Right renal cortex interstitium (tissue), 3 donors: ENCODE measurements at places on chromosomes 5 and 9. TPM values are rescaled to one million over a fixed set of nuclear protein-coding genes. Genes with fewer than 3 reads are reported as not detected.

- DNase-seq, result no peak
Measured at GRCh38 chr9:74413876-74414275, 83.3 kb upstream of the RORB start.

- DNase-seq, result no peak
Measured at GRCh38 chr5:79809743-79810142, 120.1 kb downstream of the CMYA5 start.

DNA sequence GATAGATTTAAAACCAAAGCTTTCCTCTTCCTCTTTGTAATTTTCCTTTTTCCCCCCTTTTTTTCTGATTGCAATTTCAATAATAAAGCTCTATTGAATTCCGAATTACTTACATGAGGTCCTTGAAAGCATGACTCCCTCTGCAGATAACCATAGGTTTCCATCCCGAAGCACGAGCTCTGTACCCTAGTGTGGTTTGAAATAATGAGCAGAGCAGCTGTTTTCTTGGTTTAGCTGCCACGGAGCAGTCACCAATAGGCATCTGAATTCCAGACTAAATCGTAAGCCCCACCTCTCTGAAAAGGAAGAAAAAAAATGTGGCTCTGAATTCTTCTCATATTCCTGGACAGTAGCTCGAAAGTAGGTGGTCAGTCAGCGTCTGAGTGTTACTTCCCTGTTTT lies 18.5 kb upstream of the GNE start:
- DNase-seq, result no peak

DNA sequence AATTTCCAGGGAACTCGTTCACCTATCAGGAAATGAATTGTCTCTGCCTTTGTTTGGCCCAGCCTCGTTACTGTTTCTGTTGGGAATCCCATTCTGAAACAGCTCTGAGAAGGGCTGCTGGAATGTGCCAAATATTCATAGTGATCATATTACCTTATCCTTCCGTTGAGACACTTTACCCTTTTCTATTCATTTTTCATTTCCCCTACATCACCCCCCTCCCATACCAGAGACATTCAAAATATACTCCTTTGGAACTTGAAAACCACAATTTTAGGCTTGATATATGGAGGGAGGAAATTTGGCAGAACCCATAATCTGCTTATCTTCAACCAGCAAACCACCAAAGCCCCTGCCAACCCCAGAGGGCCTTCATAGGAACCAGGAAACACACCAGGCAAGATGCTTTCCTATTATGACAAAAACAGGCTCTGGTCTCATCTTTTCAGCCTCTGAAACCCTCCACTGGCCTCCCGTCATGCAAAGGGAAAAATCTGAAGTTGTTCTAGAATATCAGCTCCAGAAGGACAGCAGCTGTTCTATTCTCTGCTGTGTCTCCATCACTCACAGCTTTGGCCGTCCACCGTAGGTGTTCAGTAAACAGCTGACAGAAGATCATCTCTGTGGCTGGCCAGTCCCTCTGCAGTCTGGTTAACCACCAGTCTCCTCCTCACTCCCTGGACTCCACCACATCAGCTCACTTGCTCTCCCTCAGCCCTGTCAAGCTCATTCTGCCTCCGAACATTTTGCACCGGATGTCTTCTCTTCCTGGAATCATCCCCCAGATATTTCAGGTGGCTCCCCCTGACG lies 217.2 kb upstream of the WWC1 start:
- no peak for DNase-seq

DNA sequence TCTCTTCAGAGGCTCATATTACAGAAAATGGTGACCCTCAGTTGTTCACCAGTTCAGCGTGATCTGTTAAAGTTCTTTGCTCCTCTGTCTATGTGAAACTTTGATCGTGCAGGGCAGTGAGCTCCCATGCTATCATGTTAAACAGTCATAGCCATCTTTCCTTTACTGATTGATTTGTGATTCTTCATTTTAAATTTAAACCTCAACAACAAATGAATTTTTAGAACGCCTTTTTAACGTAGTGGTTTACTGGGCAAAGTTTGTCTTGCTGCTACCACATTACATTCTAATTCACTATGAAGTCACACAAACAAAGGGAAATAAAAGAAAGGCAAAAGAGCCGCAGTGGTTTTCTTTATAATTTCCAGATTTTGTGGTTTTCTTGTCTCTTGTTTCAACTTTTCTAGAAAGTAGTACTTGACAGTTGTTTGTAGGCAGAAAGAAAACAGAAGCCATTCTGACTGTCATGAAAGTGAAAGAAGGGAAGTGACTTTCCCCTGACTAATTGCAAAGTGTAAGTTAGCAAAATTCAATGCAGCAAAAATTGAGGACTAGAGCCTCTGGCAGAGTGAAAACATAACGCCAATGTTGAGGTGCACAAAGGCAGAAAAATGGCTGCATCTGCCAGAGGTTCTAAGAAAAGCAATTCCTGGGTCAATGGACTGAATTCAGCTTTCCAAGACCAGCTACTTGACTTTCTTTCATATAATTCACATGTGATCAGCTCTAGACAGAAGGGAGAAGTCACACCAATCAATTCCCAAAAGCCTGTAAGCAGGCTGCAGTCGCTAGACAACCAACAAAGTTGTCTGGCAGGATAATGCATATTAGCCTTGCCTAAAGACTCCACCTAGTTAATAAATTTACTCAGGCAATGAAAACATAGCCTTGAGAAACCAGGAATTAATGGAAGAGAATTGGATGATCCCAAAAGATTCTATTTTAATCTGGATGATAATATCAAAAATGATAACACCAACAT lies 7.1 kb upstream of the IFNA6 start:
- DNase-seq, result no peak

DNA sequence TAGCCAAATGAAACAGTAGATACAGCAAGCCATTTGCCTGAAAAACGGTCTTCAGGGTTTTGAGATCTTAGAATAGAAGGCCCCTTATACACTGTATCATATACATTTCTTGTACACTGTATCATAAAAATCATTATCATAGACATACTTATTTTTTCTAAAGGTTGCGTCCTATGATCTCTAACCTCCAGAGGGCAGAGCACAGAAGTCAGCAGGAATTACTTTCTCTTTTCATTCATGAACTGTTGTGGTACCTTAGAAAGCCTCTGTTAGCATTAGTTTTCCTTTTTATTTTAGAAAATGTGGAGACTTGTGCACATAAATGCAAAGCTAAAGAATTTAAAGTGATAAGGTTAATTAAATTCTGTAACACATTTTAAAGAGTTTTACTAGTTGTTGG lies 115.4 kb downstream of the OXCT1 start:
- no peak for DNase-seq

GRCh38 chr9:34862836-34863235 lies 95.2 kb upstream of the PHF24 start:
- DNase-seq, result no peak

- no peak for DNase-seq
Measured at GRCh38 chr9:9996259-9996658, 616.5 kb downstream of the PTPRD start.

GRCh38 chr5:139696894-139697658 lies 48.9 kb downstream of the CXXC5 start:
- peak; percentile 73 for DNase-seq

The BTNL9 gene
- polyA plus RNA-seq, result 8.0 TPM

The OR1J4 gene
- not detected for polyA plus RNA-seq

The PTGS1 gene
- polyA plus RNA-seq, result 4.4 TPM

The LMX1B gene
- polyA plus RNA-seq, result 16.0 TPM

The PCDHGA3 gene
- polyA plus RNA-seq, result 3.1 TPM
